ENCODE measurements at places on chromosomes 6 and 20.

GRCh38 chr6:116779573-116780164, 14.2 kb upstream of the FAM162B start:
- no peak for DNase-seq

DNA sequence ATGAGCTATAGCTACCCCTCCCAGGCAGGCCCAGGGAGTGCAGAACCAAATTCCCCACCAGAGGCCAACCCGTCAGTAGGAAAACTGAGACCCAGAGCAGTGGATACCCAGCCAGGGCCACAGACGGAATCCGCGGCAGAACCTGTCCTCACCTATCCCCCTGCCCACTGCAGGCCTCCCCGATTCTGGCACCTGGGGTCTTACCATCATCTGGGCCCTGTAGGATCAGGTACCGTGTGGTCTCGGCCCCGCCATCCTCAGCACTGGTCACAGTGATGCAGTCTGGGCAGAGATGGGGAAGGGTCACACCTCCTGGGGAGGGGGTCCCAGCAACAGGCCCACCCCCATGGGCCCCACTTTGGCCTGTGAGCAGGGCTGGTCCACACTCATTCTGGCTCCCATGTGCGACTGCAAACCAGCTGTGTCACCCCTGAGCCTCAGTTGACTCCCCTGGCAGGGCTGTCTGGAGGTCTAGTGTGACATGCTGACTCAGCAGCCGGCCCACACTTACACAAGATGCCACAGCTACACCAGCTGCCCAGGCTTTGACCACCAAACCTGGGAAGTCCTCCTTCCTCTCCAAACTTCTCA, 3.8 kb downstream of the ZNF335 start:
- no peak for DNase-seq

DNA sequence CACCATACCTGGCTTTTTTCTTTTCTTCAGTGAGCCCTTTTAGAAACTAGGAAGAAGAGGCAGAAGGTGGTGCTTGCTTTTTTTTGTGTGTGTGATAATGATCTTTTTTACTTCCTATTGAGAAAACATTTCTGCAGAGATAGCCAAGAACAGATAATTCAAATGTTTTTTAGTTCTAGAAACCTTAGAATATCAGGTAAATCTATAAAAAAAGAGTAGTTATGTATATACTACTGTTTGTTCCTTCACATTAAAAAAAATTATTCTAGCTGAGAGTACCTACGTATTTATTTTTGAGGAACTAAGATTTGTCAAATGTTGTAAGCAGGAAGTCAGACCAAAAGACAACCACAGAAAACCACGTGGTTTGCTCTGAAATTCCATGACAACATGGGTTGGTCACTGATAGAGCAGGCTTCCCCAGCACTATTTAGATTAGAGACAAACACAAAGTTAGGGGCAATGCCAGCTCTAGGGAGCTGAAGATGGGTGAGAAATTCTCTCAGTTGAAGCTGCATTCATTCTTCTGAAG, 12.8 kb downstream of the STK4 start:
- DNase-seq = no peak

DNA sequence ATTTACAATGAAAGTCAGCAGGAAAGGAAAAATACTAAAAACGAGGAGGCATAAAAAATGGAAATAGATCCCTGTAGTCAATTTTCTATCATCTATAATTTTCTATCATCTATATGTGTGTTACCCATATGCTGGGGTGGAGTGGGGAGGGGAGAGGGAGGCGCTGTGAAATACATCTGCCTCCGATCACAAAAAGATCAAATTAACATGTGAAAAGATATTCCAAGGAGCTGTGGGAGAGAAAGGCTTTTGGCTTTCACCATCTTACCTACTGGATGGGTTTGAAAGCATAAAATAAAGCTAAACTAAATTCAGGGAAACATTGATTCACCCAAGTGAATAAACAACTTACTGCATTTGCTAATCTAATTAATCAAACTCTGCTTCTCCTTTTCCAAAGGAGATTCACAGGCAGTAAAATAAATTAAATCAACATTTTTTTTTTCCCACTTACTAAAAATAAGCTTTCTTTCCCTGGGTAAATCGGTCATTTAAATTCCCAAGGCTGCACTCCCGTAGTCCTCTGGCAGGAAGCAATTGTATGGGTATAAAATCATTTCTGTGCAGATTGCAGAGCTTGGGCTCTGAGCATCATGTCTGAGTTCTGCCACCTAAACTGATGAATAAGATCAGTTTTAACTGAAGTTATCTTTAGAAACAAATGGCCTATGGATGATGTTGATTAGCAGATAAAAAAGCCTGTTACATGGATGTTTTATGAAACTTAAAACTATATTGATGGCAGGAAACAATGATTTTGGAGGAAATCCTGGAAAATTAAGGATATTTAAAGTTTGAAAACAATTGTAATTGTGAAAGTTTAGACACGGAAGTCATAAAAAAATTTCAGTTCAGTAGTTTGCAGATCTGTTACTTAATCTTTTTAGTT, 147.9 kb downstream of the SOX4 start:
- no peak for DNase-seq

- DNase-seq = no peak
These were observed 2.4 kb upstream of the SPEF1 start for GRCh38 chr20:3783511-3784195.

GRCh38 chr6:134875367-134875766, 74.5 kb downstream of the ALDH8A1 start:
- DNase-seq = no peak

DNA sequence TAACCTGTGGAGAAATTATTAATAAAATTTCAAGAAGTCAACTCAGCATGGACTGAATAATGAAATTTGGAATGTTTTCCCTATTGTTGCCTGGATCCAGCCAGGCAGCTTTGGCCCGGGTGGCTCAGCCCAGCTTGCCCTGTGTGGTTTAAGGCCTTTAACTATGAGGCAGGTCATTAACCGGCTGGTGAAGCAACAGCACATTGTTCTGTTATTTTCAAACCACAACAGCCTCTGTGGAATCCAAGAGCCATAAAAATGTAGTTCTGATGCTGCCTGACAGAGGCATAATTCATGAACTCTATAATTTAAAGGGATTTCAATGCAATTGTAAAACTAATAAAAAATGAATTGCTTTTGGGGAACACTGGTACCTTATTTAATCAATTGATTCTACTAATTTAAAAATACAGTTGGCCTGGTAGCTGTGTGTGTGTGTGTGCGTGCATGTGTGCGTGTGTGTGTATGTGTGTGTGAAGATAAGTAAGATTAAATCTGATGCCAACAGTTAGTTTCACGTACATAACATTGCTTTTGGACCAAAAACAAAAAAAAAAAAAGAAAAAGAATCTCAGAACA, 117.7 kb downstream of the RPS12 start:
- no peak for DNase-seq

- no peak for DNase-seq
These were observed 166.3 kb upstream of the EEF1E1 start for GRCh38 chr6:8268606-8269005.

DNA sequence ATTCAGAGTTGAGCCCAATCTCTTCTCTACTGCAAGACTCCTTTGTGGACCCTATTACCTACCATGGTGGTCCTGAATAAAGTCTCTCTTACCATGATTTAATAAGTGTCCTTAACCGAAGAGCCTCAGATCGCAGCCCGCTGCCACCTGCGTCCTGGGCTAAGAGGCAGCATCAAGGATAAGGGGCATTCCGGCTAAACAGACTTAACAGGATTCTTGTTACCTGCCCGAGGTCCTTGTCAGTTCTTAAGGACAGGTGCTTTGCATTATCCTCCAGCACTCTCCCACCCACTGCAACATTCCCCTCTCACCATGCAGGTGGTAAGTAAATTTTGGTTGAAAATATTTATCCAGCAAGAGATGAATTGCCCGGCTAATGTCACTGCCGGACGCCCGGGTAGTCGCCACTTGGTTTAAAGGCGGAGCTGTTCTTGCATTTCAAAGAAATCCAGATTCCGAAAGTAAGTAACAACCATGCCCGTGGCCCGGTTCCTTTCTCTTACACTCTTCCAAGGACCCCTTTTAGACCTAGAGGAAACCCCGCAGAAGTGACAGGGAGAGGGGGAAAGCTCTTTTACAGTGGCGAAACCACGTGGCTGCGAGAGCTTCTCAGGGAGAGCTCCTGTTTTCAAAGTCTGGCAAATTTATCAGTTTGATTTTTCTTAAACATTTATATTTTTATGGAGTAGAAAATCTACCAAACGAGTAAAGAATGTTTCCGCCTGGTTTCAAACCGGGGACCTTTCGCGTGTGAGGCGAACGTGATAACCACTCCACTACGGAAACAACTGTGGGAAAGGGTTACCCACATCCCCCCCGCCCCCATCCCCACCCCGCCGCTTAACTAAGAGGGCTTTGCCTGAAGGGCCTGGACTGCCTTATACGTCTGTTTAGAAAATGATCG, 41.9 kb upstream of the PRSS16 start:
- DNase-seq = no peak

- DNase-seq = no peak
These were observed 133.2 kb downstream of the SNX5 start for GRCh38 chr20:17835240-17835933.

DNA sequence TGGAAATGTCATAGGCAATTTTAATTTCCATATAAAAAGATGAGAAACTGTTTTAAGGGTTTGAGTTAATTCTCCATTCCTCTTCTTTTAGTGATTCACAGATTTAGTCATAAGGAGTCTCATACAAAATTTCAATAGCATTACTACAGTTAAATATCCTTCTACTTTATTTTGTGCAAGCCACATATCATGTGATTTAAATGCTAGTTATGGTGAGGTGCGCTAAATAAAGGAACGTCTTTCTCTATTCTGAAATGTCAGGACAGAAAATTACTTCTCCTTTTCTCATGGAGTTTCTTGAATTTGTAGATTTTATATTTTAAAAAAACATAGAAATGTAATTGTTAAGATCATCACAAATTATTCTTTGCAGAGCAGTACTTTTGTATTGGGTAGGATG, 50.0 kb upstream of the SUPT3H start:
- no peak for DNase-seq

DNA sequence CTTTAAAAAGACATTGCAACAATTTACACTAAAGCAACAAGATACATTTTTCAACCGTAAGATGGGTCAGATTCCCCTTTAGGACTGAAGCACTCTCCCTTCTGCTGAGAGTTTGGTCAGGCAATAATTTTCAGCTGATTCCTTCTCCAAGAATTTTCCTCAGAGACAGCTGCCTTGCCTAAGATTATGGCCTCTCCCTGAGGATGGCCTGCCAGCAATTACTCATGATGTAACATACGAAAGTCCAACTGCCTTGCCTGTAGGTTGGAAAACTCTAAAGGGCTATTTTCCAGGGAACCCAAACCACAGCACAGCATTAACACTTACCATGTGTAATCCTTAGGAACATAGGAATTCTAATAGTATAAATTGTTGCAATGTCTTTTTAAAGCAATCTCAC, 229.1 kb upstream of the FLRT3 start:
- DNase-seq = no peak

DNA sequence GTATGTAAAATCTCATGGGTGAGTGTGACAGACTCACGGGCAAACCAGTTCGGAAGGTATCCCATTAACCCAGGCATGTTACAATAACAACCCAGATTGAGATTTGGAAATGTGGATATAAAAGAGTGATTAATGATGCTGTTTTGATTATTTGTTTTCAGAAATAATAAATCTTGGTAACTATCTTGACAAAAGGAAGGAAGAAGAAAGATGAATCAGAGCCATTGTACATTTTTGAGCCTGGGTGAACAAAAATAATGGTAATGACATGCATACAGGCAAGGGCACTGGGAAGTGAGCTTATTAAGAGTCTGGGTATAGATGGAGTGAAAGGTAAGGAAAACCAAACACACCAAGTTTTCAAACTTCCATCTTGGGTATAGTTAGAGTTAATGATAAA, 862.0 kb downstream of the PHF3 start:
- no peak for DNase-seq

DNA sequence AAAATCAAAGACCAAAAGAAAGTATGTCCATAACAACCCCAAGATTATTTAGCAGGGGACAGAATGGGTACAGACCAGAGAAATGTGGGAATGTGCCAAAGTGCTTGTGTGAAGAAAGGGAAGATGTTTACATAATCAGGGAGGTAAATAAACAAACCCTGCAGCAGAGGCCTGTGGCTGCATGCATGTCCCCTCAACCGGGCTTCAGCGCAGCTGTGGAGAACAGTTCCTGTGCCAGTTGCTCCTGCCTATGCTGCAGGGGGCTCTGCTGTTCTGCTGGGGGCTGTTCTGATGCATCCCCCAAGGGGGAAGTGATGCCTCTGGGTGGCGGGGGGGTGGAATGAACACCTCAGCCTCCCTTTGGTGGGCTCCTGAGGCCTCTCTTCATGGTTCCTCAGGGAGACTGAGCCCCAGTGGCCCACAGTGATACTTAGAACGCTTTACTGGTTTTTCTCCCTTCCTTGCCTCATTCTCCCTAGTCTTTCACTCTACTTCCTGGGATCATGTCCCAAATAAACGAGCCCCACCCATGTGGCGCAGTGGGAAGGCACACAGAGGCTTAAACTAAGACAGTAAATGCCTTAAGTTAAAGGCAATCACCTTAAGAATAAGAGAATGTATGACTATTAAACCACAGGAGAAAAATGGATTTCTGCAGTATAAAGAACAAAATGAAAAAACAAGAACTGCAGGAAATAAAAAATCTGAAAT, 23.0 kb downstream of the RAB23 start:
- DNase-seq = no peak

GRCh38 chr6:41375598-41376151, 40.3 kb downstream of the NCR2 start:
- no peak for DNase-seq

GRCh38 chr6:142531727-142532126, 229.9 kb downstream of the ADGRG6 start:
- no peak for DNase-seq

DNA sequence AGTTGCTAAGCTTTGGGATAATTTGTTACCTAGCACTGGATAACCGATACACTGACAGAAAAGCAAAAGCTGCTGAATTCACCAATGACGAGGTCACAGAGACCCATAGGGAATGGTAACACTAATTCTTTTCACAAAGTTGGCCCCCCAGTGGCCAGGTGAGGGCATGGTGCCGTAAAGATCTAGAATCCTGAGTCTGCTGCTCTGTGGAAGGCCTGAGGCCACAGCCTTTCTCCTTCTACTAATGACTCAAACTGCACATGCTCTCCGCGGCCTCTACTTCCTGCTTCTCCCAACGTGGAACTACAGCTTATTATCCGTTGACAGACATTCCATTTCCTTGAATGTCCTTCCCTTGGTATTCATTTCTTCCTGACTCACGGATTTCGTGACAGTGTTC, 127.1 kb downstream of the OPRM1 start:
- no peak for DNase-seq

GRCh38 chr6:63502156-63502555, 70.1 kb upstream of the LOC128125822 start:
- DNase-seq = no peak

Data from NCI-H1930 (cell line).